ENCODE measurements at places on chromosomes 4 and X.

DNA sequence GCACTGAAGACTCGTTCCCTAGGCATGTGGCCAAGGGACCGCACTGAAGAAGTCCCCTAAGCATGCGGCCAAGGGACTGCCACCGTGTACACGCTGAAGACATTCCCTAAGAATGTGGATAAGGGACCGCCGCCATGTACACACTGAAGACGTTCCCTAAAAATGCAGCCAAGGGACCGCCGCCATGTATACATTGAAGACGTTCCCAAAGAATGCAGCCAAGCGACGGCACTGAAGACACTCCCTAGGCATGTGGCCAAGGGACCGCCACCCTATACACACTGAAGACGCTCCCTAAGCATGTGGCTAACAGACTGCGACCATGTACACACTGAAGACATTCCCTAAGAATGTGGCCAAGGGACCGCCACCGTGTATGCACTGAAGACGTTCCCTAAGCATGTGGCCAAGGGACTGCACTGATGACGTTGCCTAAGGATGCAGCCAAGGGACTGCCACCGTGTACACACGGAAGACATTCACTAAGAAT lies 31.5 kb downstream of the DHRSX start:
- DNase-seq = no peak

GRCh38 chr4:166502660-166503059 lies 629.6 kb downstream of the TLL1 start:
- no peak for DNase-seq

- peak; percentile 4 for DNase-seq
Measured at GRCh38 chrX:427812-428725, 41.4 kb upstream of the PPP2R3B start.

DNA sequence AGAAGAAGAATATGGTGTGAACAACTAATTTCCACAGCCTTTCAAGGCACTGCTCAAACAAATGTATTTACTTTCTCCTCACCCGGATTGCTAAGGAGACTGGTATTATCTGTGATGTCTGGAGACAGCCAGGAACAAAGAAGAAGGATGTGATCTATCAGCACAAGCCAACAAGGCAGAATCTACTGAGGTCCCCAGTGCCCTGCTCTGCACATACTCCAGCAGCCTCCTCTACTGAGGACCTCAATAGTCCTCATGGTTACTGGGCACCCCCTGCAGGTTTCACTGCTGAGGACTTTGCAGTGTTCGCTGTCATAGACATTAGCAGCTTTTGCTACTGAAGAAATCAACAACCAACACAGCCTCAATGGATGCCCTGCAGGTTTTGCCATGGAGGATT lies 930.1 kb downstream of the ADGRL3 start:
- DNase-seq = no peak

Data from suppressor macrophage (primary cell).